ENCODE measurements at places on chromosomes 13 and 19.

DNA sequence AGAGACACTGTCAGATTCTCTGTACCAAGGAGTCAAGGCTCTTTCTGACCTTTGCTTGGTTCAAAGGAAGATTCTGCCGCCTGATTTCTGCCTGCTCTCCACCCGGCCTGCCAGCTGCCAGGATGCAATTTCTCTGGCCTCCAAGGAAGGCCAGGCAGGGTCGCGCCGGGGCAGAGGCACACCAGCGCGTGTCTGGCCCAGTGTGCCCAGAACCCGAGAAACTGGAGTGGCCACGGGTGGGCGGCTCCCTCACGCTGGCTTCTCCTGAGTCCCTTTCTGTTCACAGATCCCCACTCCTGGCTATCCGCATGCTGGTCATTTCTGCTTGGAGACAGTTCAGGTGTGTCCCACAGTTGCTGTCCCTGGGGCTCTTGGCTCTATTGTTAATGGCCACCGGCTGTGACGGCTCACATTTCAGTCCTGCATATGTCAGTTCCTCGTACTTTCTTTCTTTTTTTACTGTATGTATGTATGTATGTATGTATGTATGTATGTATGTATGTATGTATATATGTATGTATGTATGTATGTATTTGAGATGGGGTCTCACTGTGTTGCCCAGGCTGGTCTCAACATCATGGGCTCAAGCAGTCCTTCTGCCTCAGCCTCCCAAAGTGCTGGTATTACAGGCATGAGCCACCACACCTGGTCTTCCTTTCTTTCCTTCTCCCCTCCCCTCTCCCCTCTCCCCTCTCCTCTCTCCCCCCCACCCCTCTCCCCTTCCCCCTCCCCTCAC, 16.9 kb downstream of the TMPRSS9 start:
- DNase-seq: no peak

- no peak for DNase-seq
Observed at GRCh38 chr19:19600793-19601330, 17.6 kb downstream of the PBX4 start.

DNA sequence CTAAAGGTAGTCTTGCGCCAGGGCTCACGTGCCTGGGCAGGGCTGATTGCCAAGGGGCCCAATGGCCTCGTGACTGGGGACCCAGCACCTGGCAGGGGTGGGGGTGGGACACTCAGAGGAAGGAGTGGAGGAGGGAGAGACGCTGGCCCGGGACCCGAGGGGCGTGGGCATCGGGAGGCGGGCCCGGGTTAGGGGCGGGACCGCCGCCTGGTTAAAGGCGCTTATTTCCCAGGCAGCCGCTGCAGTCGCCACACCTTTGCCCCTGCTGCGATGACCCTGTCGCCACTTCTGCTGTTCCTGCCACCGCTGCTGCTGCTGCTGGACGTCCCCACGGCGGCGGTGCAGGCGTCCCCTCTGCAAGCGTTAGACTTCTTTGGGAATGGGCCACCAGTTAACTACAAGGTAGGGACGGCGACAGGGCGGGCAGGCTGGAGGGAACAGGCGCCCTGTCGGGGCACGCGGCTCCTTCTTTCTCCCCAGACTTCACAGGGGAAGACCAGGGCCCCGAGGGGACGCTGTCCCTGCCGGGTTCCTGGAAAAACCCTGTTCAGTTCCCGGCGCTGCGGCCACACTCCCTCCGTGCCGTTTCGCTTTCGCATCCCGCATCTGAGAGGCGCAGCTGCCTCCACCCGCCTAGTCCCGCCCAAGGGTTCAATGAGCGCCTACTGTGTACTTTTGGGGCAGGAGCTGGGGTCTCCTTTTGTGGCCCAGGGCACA, at the start of gene IFI30:
Gene IFI30 (plus strand): TSS at position 242 of the 717 bp plus-strand sequence. CDS start 29 bp downstream, at position 271.
- DNase-seq: no peak

- DNase-seq: no peak
Observed at GRCh38 chr13:93217721-93218261, 8.8 kb upstream of the GPC6 start.

- no peak for DNase-seq
Observed at GRCh38 chr19:51470966-51471365, 7.4 kb upstream of the CEACAM18 start.

DNA sequence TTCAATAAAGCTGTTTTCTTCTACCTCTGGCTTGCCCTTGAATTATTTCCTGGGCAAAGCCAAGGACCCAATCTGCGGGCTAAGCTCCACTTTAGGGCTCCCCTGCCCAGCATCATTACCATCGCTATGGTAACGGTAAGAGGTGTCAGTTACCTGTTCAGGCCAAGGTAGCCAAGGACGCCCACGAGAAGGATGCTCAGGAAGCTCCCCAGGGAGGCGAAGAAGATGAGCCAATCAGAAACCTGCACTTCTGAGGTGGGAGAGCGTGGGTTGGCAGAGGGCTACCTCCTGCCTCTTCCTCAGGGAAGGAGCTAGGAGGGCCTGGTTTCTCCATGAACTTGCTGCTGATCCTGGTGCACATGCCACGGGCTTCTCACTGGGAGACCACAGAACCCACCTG, 24.7 kb downstream of the IL12RB1 start:
- no peak for DNase-seq

DNA sequence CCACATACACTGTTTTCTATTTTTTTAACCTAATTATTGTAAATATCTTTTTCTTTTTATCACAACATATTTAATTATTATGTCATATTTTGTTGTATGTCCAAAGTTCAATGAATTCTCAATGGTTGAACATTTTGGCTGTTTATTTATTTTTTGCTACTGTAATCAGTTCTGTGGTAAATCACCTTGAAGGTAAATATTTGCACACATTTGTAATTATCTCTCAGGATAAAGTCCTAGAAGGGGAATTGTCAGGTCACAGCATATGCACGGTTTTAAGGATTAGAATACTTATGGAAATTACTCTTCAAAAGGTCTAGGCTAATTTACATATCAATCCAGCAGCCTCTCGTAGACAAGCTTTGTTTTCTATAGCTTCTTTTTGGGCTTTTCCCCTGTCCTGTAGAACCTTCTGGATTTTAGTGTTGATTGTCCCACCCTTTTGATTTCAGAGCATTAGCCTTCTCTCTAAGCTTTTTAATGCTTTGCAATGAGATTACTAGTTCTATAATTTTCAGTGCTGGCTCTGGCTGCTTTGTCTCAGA, 362.6 kb downstream of the KCNRG start:
- DNase-seq: no peak

GRCh38 chr19:42254089-42254849, 659 bp downstream of the ERF start:
- no peak for DNase-seq

- DNase-seq: no peak
Observed at GRCh38 chr19:1146858-1147780, 26.9 kb downstream of the SBNO2 start.

DNA sequence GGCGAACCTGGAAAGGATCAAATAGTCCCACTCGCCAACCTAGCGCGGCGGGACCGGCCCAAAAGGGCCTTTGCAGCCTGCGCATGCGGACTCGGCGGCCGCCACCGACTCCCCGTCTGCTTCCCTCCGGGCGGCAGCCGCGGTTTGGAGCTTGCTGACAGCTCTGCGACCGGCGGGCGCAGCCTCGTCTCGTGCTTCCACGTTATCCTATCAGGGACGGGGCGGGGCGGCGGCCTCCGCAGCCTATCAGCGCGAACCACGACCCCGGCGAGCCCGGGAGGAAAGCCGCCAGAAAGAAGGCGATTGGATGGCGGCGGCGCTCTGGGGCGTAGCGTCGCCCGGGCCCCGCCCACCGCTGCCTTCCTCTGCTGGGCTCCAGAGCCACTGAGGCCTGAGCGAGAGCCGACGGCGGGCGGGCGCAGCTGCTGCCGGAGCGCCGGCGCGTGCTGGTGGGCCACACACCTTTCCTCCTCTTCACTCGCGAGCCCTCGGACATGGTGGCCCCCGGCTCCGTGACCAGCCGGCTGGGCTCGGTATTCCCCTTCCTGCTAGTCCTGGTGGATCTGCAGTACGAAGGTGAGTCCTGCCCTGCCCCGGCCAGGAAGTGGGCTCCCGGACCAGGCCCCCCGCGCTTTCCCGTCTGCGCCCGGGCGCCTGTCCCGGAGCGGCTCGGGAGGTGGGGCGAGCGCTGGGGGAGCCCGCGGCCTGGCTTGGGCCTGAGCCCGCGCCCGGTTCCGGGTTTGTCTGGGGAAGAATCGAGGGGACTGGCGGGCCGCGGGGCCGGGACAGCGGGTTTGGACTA, at the start of gene DNAJC3:
Gene DNAJC3 (plus strand): TSS at position 378 of the 802 bp plus-strand sequence. CDS start 117 bp downstream, at position 495.
- peak; percentile 92 for DNase-seq

GRCh38 chr13:34300559-34300958, 482.6 kb downstream of the RFC3 start:
- no peak for DNase-seq

DNA sequence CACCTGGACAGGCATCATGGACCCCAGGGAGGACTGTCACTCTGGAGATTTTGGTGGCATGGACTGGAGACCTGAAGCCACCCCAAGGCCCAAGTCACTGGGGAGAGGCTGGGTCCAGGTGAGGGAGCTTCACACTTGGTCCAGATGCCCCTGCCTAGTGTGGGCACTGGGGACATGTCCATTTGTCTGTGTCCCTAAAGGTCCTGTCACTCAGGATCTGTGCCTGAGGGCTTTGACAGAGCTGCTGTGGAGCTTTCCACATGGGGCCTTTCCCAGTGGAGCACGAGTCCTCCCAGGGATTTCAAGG, 40.5 kb upstream of the CEACAM8 start:
- DNase-seq: no peak

- DNase-seq: no peak
Observed at GRCh38 chr13:55516610-55517009, 1624.1 kb upstream of the PRR20A start.

GRCh38 chr19:55384920-55385723, 610 bp upstream of the RPL28 start:
- peak; percentile 70 for DNase-seq

- DNase-seq: no peak
Observed at GRCh38 chr13:98543378-98544103, 33.4 kb downstream of the STK24 start.

DNA sequence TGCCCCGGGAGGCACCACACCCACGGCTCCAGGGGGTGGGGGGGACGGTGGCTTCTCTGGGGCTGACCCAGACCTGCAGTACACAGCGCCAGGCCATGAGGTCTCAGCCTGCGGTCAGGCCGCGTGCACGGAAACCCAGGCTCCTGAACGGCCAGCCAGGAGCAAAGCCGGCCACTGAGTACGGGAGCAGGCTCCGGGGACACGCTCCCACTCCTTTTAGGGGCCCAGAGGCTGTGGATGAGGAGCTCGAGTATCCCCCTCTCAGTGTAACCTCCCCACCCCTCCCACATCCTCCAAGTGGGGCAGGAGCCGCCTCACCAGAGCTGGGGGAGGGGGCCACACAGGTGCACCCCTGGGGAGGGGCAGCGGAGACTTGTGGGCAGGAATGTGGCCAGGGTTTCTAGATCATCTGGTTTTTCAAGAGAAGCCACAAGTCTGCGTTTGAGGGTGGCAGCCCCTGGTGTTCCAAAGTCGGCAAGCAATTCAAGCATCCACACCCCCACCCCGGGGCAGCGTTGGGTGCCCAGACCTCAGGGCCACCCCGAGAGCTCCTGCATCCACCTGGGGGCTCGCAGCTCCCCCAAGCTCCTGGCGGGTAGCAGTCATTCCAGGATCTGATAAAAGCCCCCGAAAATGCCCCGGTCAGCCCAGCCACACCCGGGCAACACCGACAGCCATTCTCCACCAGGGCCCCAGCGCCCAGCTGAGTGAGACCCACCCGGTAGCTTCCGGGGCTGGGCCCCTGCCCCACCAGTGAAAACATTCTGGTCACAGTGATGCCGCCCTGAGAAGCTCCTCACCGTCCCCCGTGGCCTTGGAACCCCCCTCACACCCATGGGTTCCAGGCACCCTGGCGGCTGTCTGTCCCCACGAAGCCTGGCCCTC, 6.1 kb downstream of the SBNO2 start:
- no peak for DNase-seq

- DNase-seq: no peak
Observed at GRCh38 chr13:60753641-60754040, 356.6 kb downstream of the TDRD3 start.

DNA sequence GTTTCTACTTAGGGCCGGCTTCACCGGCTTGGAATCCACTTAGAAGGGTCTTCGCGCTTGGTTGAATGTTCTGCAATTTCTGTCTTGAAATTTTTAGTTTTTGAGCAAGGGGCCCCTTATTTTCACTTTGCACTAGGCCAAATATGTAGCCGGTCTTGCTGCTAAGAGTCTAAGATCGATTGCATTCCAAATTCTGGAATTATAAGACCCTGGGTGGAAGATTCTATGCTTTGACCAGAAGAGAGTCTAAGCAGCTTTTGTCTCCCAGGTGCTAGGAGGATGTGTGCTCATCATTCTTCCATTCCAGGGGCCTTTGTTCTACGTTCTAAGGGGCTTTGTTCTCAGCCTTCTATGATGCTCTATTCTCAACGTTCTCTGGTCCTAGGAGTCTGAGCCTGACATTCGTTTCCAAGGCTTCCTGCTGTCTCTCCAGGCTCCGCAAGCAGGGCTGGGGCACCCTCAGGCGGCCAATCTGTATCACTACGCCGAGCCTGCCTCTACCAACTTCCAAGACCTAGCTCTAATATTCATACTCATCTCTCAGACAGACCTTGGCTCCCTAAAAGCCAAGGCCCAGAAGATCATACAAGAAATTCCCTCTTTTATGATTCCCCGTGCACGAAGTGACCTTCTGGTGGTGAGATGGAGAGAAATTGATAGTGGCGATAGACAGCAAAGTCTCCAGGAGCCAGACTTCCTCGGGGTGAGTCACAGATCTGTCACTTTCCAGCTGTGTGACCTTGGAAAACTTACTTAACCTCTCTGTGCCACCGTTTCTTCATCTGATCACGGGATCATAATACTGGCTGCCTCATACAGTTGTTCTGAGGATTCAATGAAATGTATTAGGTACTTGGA, 982 bp upstream of the DACT3 start:
- DNase-seq: no peak

- no peak for DNase-seq
Observed at GRCh38 chr13:27942972-27943371, 23.2 kb downstream of the PDX1 start.

- DNase-seq: no peak
Observed at GRCh38 chr19:35471946-35472345, 18.3 kb downstream of the KRTDAP start.

- DNase-seq: no peak
Observed at GRCh38 chr13:20175907-20176652, 15.2 kb upstream of the GJA3 start.

DNA sequence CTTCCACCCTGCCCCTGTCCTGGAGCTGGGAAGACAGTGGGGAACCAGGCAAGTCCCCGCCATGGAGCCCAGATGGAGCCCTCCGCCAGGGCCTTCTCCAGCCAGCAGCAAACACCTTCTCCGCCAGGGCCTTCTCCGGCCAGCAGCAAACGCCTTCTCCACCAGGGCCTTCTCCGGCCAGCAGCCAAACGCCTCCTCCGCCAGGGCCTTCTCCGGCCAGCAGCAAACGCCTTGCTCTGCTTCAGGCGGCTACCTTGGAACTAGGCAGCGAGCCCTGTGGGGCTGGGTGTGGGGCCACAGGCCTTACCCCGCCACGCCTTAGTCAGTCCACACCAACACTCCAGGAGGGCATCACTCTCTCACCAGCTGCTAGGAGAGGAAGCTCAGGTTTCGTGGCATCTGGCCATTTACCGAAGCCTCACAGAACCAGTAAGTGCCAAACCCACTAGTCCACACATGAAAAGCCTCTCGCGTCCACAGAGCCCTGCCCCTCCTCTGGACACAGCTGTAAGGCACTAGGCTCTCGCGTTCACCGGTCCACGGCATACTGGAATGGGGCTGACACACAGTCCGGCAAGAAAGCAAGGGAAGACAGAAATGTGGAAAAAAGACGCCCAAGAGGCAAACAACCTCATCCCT, 41.0 kb downstream of the MLLT1 start:
- DNase-seq: no peak

- DNase-seq: no peak
Observed at GRCh38 chr19:32652894-32653598, 21.9 kb downstream of the ANKRD27 start.

Data from SIG-M5 (cell line).